A549 treated with CORT108297 at 1 μM for 4 hours (cell line): ENCODE measurements at places on chromosomes 2 and 18. TPM values are rescaled to one million over a fixed set of nuclear protein-coding genes. Genes with fewer than 3 reads are reported as not detected.

Gene PPM1B
- total RNA-seq, result 22.9 to 31.4 TPM (median 30.3 TPM) in 5 replicates

Gene CERKL
- 0.18 to 0.41 TPM (median 0.35 TPM) in 5 replicates for total RNA-seq

Gene ZNF407
- total RNA-seq, result 2.4 to 2.8 TPM (median 2.8 TPM) in 5 replicates

Gene DNAH6
- 0.01 to 0.19 TPM (median 0.12 TPM) in 5 replicates for total RNA-seq

Gene FBXO15
- 0.58 to 1.2 TPM (median 0.96 TPM) in 5 replicates for total RNA-seq

Gene ZNF516
- 3.0 to 5.4 TPM (median 4.5 TPM) in 5 replicates for total RNA-seq

Gene ZNF519
- total RNA-seq, result 1.3 to 2.2 TPM (median 1.7 TPM) in 5 replicates

Gene GPR155
- 0.26 to 0.69 TPM (median 0.35 TPM) in 5 replicates for total RNA-seq

Gene LHCGR
- total RNA-seq, result not detected in 5 replicates
